IPS DF 19.7 (cell line): ENCODE measurements at places on chromosomes 5 and 9.
A peak's percentile ranks its signal among the peaks of the same experiment; 100 is the strongest.

- DNase-seq: no peak
Measured at GRCh38 chr5:115840873-115841272, 492 bp downstream of the ATG12 start.

DNA sequence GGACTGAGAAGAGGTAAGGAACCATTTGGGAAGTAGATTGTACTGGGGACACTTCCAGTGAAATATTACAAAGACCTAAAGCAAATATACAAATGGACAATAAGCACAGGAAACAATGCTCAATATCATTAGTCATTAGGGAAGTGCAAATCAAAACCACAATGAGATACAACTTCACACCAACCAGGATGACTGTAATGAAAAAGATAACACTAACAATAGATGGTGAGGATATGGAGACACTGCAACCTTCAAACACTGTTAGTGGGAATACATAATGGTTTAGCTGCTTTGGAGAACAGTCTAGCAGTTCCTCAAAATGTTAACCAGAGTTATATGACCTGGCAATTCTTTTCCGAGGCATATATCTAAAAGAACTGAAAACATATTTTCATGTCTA is 149.7 kb downstream of the TRPM3 start:
- DNase-seq: no peak

DNA sequence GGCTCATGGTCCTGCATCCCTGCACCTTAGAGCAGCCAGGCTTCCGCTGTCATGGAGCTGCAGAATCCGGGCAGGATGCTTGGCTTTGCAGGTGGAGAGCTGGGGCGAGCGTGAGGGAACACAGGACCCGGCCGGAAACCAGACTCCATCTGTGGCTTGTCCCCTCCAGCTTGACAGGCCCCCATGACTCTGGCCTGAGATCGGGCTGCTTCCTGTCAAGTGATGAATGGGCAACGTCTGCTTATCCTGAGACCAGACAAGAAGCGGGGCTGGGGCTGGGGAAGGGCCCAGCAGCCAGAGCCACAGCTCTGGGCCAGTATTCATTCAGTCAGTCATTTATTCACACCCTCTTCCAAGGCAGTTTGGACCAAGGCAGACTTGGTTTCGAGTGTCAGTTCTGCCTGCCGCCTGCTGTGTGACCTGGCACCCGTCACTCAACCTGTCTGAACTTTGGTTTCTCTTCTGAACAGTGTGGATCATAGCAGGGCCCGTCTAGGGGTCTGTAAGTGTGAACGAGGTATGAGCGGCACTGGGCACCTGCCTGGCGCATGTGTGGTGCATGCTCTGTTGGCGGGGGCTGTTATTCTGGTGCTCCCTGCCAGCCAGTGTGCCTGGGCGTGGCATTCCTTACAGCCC is 37.5 kb downstream of the NEK6 start:
- DNase-seq: no peak

GRCh38 chr5:167573370-167574127 is 717.9 kb upstream of the WWC1 start:
- DNase-seq: peak; percentile 83

DNA sequence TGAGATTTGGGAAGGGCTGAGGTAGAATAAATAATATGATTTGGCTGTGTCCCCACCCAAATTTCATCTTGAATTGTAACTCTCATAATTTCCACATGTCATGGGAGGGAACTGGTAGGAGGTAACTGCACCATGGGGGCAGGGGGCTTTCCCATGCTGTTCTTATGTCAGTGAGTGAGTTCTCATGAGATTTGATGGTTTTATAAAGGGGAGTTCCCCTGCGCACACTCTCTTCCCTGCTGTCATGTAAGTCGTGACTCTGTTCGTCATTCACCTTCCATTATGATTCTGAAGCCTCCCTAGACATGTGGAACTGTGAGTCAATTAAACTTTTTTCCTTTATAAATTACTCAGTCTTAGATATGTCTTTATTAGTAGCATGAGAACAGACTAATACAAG is 115.5 kb upstream of the STARD4 start:
- no peak for DNase-seq

DNA sequence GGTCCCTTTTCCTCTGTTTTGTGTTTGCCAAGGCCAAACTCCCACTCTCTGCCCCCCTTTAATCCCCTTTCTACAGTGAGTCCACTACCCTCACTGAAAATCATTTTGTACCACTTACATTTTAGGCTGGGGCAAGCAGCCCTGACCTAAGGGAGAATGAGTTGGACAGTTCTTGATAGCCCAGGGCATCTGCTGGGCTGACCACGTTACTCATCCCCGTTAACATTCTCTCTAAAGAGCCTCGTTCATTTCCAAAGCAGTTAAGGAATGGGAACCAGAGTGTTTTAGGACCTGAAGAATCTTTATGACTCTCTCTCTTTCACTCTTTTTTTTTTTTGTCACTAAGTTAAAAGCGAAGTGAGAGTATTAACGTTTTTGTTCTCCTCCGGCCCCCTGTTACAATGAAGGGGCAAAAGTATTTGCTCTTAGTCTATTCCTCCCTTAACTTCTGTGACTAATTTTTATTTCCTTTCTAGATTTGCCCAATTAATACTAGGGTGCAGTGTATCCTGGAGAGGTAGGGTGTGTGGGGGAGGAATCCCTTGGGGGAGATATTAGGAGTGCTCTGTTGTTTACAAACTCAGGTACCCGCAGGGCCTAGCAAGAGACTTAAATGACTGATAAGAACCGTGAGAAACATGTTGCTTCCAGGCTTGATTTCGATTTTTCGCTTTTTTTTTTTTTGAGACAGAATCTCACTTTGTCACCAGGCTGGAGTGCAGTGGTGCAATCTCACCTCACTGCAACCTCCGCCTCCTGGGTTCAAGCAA is 14.7 kb downstream of the GM2A start:
- DNase-seq: no peak

DNA sequence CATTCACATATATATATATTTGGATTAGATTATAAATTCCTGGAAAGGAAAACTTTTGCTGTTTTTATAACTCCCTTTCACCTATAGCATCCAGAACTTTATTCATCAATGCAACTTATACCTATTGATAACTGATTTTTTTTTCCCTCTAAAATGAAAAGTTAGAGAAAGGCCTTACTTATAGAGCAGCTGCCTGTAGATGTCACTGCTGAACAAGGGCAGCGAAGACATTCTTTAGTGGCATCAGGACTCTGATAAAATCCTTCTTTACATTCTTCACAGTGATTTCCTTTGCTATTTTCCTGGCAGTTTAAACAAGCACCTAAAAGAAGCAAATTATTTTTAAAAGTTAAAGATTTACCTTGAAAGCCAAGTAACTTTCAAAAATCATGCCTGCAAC is 32.3 kb upstream of the CDK5RAP2 start:
- DNase-seq: no peak

DNA sequence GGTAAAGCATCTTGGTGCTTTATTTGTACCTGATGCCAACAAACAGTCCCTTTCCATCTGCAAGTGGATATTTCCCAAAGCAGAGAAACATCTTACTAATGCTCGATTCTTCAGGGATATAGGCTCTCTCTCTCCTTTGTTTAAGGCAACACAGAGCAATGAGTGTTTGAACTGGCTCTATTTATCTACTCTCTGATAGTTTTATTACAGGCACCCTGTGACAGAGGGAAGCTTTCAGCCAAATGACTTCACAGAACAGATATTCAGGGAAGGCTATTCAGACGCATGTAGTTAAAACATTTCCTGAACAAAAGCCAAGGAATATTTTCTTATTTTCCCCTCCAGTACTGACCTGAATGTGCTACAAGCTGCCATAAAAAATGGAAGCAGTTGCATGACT is 141.8 kb downstream of the YIPF5 start:
- DNase-seq: no peak

- no peak for DNase-seq
Measured at GRCh38 chr9:89994988-89995613, 390.3 kb downstream of the GADD45G start.

- no peak for DNase-seq
Measured at GRCh38 chr5:53515988-53516387, 35.6 kb downstream of the FST start.

DNA sequence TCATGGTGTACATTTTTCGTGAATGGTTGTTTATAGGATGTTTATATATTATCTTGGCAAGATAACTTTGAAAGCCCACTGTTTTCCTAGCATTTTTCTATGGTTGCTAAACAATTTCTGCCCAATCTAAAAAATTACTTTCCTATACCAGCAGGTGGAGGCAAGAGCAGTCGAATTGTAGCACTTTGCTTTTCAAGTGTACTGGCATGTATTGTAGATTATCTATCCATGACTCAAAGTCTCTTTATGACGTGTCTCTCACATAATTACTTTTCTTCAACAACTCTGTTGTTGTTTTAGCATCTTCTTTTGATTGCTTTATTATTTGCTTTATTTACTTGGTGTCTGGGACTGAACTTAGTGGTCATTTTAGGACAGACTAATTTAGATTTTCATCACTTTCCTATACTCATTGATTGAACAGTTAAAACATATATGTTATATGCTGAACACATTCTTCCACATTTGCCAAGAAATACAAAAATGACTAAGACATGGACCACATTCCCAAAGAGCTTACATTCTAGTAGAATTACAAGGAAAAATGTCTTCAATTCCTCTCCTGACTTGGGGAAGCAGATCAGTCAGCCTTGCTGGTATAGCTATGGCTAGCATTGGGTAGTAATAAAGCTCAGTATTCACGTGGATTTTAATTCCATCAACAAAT is 20.7 kb downstream of the NLN start:
- DNase-seq: no peak

GRCh38 chr9:81689343-81690175 is at the start of gene TLE1:
Gene TLE1, minus strand, starts transcription at chr9:81689547. Its CDS starts 1,307 bp downstream, at chr9:81688240.
- DNase-seq: peak; percentile 96

DNA sequence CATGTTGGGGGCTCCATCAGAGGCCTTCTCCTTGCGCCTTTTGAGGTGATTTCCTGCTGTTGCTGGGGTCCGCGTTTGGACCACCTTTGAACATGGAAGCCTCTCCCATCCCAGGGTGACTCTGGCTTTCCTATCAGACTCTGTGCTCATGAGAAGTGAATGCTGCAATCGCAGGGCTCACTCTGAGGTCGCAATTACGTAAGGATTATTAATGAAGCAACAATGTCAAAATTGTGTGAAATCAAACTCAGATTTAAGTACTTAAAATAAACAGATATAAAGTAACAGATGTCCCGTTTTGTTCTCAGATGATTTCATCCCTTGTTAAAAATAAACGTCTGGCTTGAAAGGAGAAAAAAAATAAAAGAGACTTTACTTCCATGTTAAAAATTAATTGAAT is 634.2 kb downstream of the BNC2 start:
- DNase-seq: no peak

GRCh38 chr5:3092211-3092610 is 340.7 kb upstream of the IRX2 start:
- DNase-seq: no peak

GRCh38 chr9:133602277-133602676 is 6.9 kb downstream of the FAM163B start:
- DNase-seq: no peak

- DNase-seq: no peak
Measured at GRCh38 chr5:14178671-14179211, 35.6 kb downstream of the TRIO start.

GRCh38 chr5:118068886-118069285 is 919.5 kb downstream of the DTWD2 start:
- no peak for DNase-seq
